Activated B cell treated with CpG ODN at 0.5 μM for 24 hours (primary cell): ENCODE measurements at places on chromosomes 16 and 17. TPM values are rescaled to one million over a fixed set of nuclear protein-coding genes. Genes with fewer than 3 reads are reported as not detected.

Gene AIPL1
- not detected in 2 replicates for total RNA-seq

DNA sequence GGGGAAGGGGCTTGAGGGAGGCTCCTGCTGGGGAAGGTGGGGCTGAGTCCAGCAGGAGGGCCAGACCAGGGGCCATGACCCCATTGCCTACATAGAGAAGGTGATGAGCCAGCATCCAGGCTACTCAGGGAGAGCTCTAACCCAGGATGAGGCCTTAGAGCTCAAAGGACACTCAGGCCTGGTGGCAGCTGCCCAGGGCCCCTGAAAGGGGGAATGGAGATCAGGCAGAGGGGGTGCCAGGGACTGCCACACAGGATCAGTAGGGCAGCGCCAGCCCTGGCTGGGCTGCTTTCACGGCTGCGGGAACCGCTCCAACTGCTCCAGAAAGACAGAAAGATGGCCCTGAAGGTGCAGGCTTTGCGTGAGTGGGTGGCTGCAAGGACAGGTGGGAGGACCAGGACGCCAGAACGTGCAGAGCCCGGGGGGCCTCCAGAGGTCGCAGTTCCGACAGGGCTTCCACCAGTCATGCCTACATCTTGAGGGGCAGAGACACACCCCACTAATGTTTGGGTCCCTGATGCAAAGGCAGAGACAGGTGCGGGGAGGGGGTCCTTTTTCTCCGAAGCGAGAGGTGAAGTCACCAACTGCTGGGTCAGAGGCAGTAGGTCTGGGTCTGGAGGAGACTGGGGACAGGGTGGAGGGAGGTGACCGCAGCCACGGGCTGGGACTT lies 882 bp upstream of the ATP6V0C start:
- DNase-seq = no peak

DNA sequence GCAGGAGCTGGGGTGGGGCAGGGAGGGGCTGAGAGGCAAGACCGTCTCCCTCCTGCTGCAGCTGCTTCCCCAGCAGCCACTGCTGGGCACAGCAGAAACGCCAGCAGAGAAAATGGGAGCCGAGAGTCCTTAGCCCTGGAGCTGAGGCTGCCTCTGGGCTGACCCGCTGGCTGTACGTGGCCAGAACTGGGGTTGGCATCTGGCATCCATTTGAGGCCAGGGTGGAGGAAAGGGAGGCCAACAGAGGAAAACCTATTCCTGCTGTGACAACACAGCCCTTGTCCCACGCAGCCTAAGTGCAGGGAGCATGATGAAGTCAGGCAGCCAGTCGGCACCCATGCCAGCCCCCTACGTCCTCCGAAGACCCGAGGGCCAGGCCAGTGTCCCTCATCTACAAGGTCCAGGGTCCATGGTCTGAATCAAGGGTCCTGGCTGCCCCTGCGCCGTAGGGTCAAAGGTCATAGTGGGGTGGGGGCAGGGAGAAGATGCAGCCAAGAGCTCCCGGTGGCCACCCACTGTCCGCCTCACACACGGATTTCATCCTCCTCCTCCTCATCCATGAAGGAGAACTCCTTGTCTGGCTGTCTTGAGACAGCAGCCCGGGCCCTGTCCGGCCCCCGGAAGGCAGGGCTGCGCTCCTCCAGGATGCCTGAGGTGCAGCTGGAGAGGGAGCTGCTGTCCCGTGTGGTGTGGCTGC lies 23.4 kb upstream of the CPSF4L start:
- no peak for DNase-seq

- no peak for DNase-seq
These were observed 28.2 kb downstream of the FCSK start for GRCh38 chr16:70482624-70483023.

Gene METTL23
- 52.3 and 56.0 TPM in 2 replicates for total RNA-seq

Gene AGRP
- total RNA-seq = not detected in 2 replicates

DNA sequence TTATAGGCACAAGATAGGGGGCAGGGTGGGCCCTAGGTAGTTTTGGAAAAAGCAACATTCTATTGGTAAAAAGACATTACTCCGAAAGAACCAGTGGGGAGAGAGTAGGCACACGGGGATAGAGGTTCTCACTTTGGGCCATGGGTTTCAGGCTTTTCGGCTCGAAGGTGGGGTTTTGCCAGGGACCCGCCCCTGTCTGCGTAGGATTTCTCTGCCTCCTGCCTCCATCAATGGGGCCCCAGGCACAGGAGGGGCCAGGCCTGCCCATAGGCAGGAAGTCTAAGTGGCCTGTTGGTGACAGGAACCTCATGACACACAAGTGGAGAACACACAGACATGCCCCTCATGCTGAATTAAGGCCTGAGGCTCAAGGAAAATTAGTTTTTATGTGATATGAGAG lies 57.5 kb downstream of the RNF213 start:
- DNase-seq = no peak

Gene C16orf90
- total RNA-seq = not detected in 2 replicates

Gene TK2
- total RNA-seq = 4.0 and 4.8 TPM in 2 replicates

Gene TNFRSF12A
- 0.47 and 1.0 TPM in 2 replicates for total RNA-seq

Gene PRSS22
- total RNA-seq = not detected in 2 replicates

DNA sequence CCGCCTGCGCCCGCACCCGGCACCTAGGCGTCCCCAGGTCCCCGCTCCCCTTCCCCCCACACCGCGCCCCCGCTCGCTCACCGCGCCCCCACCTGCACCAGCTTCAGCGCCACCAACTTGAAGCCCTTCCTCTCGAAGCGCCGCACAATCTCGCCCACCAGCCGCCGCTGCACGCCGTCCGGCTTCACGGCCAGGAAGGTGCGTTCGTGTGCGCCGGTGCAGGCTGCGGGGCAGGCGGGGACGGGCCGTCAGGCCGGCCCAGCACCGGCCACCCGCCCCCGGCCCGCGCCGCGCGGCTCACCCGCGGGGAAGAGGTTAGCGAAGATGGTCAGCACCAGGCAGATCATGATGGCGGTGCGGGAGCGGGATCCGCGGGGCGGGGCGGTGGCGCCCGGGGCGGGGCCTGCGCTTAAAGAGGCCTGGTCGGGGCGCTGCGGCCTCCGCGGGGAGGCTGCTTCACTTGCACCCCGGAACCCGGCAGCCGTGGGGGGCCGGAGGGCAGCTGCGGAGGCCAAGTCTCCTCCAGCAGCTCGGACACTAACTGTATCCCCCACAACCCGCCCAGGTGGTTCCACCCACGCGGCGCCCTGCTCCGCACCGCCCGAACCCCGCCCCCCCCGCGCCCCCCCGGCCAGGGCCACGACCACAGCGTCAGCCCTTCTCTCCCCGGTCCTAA lies at the start of gene NME3:
NME3 (minus strand) TSS at position 356 of the 676 bp plus-strand sequence; CDS start at position 347, 9 bp downstream.
- peak; percentile 77 for DNase-seq

- no peak for DNase-seq
These were observed 11.5 kb downstream of the TRIM25 start for GRCh38 chr17:56902348-56902747.

GRCh38 chr16:10181196-10182162 lies 749 bp downstream of the GRIN2A start:
- DNase-seq = peak; percentile 59

DNA sequence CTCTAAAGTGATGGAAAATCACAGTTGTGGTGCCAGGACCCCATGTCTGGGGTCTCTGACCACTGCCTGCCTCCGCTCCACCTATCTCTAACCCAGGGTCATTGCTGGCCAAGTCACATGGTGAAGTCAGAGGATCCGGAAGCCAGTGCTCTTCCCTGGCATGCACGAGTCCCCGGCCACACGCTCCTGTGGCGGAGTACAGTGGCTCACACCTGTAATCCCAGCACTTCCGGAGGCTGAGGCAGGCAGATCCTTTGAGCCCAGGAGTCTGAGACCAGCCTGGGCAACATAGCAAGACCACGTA lies 21.5 kb upstream of the RBFOX3 start:
- peak; percentile 0 for DNase-seq

DNA sequence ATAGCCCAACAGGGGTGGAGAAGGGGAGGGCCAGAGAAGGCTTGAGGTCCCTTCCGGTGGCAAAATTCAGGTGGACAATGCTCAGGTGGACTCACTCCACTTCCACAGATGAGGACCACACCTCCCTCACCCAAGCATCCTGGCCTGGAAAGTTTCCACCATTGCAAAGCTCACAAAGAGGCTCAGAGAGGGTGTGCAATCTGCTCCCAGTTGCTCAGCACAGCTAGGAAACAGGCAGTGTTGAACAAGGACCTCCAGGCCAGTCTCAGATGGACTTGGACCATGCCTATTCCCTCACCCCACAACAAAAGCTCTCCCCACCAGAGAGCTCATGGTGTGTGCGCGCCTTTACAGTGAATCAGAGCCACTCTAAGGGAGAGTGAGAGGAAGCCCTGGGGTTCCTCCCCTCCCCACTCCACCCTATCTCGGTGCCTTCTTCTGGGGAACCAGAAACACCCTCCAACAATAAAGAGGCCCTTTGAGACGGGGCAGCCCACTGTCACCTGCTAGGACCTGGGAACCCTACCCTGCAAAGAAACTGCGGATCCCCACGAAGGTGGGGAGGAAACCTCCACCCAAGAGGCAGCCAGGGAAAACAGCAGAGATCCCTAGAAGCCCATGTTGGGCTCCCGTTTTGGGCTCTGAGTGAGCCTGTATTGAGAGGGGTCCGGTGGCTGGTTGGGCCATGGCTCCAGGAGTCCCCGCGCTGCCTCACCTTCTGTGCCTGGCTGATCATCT lies 1.6 kb downstream of the FAM83G start:
- no peak for DNase-seq

GRCh38 chr16:50309156-50309526 lies 42.8 kb downstream of the ADCY7 start:
- DNase-seq = peak; percentile 13

Gene CTRB2
- total RNA-seq = not detected in 2 replicates

Gene JPT1
- 70.5 and 72.9 TPM in 2 replicates for total RNA-seq

DNA sequence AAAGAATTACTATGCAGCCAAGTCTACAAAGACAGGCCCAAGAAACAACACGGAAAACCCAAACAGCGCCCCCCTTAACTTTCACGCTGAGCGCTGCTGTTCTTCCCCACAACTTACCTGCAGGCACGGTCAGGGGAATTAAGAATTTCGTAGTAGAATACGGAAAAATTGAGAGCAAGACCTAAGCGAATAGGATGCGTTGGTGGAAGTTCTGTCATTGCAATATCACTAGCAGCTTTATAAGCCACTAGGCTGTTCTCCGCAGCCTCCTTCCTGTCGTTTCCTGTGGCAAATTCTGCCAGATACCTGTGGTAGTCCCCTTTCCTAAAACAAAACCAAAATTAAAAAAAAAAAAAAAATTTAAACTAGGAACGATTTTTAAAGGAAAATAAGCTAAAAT lies 39.0 kb downstream of the YWHAE start:
- DNase-seq = no peak

GRCh38 chr17:5210614-5211252 lies 19.1 kb upstream of the ZNF594 start:
- DNase-seq = no peak

- no peak for DNase-seq
These were observed 7.2 kb upstream of the CD68 start for GRCh38 chr17:7572338-7572587.

Gene HOXB6
- not detected in 2 replicates for total RNA-seq

- no peak for DNase-seq
These were observed 2.4 kb upstream of the SPOP start for GRCh38 chr17:49680314-49680713.

Gene GPR142
- total RNA-seq = not detected in 2 replicates

GRCh38 chr17:21199311-21199710 lies 14.7 kb downstream of the TMEM11 start:
- no peak for DNase-seq

Gene VKORC1
- 38.7 and 41.9 TPM in 2 replicates for total RNA-seq

GRCh38 chr17:71217769-71218168 lies 903.1 kb upstream of the SOX9 start:
- DNase-seq = no peak

DNA sequence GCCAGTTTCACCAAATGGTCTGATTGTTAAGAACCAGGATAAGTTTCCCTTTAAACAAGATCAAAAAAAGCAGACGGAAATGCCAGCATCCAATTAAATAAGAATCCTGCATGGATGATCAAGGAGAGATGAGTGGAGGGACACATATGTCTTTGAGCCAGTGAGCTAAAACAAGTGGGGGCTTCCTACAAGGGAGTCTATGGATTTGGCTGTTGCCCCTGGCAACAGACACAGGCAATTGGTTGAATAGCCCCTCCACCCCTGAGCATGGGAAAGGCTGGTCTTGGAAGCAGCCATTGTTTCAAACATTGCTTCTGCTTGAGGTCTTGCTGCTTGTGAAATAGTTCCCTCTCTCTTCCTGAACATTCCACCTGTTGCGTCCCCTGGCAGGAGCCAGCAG lies 374.7 kb upstream of the ERCC4 start:
- DNase-seq = no peak

GRCh38 chr16:82181461-82182185 lies 11.6 kb upstream of the MPHOSPH6 start:
- DNase-seq = no peak

GRCh38 chr17:6455321-6455705 lies 11.1 kb downstream of the PIMREG start:
- DNase-seq = peak; percentile 46
